ENCODE measurements at places on chromosomes 16 and 17. TPM values are rescaled to one million over a fixed set of nuclear protein-coding genes. Genes with fewer than 3 reads are reported as not detected.

GRCh38 chr17:32275060-32276042 lies 9.7 kb downstream of the RHBDL3 start:
- peak; percentile 79 for DNase-seq

DNA sequence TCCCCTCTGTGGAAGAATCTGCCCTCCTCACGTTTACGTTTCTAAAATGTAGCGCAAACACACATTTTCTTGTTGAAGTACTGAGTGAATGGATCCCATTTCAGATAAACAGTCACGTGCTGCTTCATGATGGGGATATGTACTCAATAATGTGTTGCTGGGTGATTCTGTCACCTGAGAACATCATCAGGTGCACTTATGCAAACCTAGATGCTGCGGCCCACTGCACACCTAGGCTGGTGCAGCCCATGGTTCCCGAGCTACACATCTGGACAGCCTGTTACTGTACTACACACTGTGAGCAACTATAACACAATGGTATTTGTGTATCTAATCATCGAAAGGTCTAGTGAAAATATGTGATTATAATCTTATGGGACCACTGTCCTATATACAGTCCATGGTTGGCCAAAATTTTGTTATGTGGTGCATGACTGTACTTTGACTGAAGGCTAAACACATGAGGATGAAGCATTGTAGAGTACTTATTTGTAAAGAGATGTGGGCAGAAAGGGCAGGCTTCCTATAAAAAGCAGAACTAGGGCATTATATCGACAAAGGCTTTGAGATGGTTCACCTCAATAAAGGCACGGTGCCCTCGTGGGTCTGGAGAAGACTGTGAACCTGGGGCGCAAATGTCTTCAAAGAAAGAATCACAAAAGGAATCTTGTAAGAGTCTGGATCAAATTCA lies 26.3 kb downstream of the MARF1 start:
- no peak for DNase-seq

The CDK5R1 gene
- total RNA-seq = 9.9 TPM

DNA sequence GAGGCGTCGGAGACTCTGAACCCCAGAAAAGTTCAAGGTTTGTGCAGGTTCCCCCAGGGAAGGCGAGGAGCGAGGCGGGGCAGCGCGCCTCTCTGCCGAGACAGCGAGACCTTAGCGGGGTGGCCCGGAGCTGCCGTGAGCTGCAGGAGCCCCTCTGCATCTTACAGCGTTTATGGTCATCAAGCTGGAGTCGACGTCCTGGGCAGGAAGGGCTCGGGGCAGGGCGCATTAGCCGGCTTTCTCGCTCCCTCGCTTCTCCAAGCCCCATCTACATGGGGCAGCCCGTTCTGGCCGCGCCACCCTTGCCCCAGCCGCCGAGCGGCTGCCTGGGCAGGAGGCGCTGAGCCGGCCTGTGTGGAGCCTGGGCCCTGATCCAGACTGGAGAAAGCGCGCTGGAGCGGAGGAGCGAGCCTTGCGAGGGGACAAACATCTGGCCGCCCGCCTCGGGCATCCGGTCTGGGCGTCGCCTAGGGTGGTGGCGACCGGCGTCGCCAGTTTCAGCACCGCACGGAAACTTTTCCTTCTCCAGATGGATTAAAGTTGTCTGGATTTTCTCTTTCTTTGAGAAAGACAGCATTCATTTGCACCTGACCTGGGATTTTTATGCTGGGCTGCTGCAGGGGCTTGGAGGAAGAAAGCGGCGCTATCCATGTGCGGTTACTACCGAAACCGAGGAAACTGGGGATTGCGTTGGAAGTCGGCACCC lies 750 bp downstream of the TMEM132E start:
- peak; percentile 84 for DNase-seq

- no peak for DNase-seq
These were observed 4.0 kb downstream of the PLCD3 start for GRCh38 chr17:45128331-45128730.

DNA sequence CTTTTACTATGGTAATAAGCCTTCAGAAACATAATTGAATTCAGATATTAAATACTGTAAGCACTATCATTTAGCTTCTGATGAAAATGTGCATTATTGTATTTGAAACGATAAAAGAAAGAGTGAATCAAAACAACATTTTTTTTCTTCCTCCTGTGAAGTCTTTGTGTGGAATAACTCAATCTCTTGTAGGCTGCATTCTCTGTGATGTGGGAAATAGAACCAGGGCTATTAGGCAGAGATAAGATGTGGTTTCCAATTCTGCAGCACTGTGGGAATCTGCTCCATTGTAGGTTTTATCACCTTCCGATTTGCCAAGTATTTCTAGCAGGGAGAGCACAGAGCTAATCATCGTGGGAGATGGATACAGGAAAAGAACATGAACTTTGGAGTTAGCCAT lies 624.5 kb downstream of the RBFOX1 start:
- DNase-seq = no peak

DNA sequence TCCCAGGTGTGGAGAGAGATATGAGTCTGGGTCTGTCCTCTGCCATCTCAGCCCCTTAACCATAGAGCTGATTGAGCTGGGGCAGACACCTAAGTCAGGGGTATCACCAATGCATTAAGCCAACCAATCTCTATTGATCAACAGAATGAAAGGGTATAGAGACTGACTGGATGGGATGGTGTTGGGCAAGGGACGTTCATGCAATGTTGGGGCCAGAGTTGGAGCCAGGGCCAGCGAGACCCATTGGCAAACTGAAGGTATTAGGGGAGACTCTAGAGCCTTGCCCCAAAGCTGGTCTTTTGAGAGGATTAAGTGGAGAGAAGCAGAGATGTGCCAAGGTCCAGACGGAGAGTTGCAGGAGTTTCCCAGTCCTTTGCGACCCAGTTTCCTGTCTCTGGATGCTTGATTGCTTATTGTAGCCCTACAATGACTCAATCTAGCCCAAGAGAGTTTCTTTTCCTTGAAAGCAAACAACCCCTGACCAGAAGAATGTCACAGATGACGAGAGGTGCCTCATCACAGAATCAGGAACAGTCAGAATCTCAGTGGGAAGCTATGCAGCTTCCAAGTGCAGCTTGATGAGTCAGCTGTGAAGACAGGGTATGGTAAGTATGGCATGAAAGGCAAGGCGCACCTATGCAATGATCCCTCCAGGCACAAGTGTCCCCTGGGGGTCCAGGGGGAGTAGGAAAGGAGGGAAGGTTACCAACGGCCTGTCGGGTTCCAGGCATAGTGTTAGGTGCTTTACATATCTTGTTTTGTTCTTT lies 137.2 kb downstream of the UTP18 start:
- no peak for DNase-seq

- DNase-seq = no peak
These were observed 48.7 kb downstream of the MRPS23 start for GRCh38 chr17:57801044-57801711.

DNA sequence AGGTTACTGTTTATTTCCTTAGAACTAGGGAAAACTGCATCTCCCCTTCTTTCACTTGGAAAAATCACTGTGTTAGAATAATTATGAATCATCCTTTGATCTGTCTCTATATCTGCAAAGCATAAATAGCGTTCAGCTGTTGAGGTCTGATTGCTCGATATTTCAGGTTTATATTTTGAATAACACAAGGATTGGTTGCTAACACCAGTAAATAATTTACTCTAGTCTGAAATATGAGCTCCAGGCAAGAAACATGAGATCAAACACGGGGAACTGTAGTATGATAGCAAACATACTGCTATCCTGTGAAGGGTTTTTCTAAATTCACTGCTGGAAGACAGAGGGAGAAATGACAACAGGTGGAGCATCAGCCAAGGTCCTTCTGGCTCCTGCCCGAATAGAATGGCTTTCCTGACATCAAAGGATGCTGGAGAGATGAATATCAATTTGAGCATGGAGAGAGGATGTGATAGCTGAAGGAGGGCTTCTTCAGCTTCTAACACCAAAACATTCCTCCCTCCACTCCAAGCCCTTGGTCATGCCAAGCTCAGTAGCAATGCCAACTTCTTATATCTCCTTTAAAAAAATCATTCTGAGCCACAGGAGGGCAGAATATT lies 450.3 kb downstream of the SHISA9 start:
- DNase-seq = no peak

DNA sequence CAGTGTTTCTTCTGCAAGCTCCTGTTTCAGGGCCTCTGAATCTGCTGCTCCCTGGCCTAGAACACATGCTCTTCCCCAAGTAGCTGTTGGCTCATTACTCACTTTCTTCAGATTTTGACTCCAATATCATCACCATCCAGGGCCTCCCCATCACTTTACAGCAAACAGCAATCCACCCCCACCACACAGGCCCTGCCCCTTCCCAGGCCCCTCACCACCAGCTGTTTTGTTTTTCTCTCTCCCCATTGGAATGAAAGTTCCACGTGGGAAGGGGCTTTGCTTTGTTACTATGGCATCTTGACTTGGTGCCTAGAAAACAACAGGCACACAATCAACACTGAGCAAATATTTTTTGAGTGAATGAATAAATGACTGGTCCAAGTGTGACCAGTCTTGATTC lies 4.0 kb downstream of the TMEM170A start:
- DNase-seq = peak; percentile 60

The PRAC1 gene
- 173 TPM for total RNA-seq

GRCh38 chr17:46732754-46733398 lies 85.6 kb downstream of the WNT3 start:
- peak; percentile 65 for DNase-seq

The CCL1 gene
- not detected for total RNA-seq

The ZG16 gene
- not detected for total RNA-seq

The KRTAP9-8 gene
- not detected for total RNA-seq

GRCh38 chr16:48271728-48272127 lies 24.4 kb upstream of the ABCC11 start:
- no peak for DNase-seq

GRCh38 chr17:80658821-80659220 lies 114.2 kb downstream of the RPTOR start:
- DNase-seq = no peak

DNA sequence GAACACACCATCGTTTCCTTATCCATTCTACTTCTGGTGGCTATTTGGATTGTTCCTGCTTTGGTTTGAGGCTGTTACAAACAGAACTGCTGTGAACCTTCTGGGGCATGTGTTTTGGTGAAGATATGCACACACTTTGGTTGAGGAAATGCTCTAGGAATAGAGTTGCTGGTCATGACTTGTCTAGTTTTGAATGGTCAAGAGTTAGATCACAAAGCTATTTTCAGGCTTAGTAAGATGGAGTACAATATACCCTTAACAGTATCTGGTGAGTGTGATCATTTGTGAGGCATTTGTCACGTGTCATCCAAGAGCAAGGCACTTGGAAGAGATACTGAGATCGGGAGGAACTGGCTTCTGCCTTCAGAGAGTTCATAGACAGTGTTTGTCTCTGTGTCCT lies 47.0 kb upstream of the CACNG5 start:
- peak; percentile 1 for DNase-seq

GRCh38 chr16:4358236-4358635 lies 7.1 kb upstream of the PAM16 start:
- no peak for DNase-seq

DNA sequence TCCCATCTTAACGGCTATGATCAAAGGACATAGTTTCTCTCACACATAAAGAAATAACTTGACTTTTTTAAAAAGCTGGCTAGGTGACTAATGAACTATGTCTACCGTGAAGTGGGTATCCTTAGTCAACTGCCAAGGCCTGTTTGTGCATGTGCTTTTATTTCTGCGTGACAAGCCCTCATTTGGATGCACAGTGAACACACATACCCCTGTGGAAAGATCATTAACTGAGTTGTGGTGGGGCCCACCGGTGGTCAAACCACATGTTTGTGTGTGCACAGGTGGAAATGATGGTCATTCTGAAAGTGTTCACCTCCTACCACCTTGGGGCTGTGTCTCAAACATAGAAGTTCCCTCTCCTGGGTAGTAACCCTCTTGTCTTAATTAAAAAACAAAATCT lies 256.1 kb upstream of the SALL1 start:
- no peak for DNase-seq
